ENCODE measurements at places on chromosomes 16 and 17.

DNA sequence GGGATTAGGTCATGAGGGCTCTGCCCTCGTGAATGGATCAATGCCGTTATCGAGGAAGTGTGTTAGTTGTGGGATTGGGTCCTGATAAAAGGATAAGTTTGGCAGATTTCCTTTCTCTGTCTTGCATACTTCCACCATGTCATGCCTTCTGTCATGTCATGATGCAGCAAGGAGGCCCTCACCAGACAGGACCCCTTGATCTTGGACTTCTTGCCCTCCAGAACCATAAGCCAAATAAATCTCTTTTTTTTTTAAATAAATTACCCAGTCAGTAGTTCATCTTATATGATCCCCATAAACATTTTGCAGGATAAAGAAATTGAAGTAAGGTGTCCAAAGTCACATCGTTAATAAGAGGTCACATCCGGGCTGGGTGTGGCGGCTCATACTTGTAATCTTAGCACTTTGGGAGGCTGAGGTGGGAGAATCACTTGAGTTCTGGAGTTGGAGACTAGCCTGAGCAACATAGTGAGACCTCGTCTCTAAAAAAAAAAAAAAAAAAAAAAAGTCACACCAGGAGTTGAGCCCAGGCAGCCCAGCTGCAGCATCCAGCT, 25.2 kb downstream of the HEXIM2 start:
- H3K4me3 ChIP-seq = no peak overlapping the region
- no peak for DNase-seq
- no peaks in the 10 kb centered on the region for H3K4me1 ChIP-seq
- H3K27ac ChIP-seq = no peak overlapping the region

DNA sequence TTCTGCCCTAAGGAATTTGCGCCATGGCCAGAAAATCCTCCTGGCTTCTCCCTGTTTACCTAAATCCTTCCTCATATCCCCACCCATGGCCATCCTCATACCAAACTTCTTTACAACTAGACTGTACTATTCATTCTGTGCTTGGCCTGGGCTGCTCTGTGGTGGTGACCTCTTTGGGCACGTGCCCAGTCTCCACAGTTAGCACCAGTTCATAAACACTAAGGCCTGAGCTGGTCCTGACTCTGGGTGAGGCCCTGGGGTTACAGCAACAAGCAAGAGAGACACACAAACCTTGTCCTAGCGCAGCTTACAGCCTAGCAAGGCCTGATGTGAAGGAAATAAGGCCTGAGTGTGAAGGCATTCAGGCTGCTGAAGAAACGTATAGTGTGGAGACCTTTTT, 3.1 kb upstream of the ATXN7L3 start:
- H3K27me3 ChIP-seq = no peaks in the 10 kb centered on the region
- peaks cover 15% of the 10 kb centered on the region for H3K36me3 ChIP-seq
- no peak overlapping the region for H3K27ac ChIP-seq
- H3K4me3 ChIP-seq = no peak overlapping the region
- H3K4me1 ChIP-seq = peaks cover 16% of the 10 kb centered on the region
- no peak for DNase-seq

- H3K27ac ChIP-seq = peak overlapping the region; percentile 60
- peaks cover 13% of the 10 kb centered on the region for H3K4me1 ChIP-seq
- no peaks in the 10 kb centered on the region for H3K27me3 ChIP-seq
- H3K36me3 ChIP-seq = no peaks in the 10 kb centered on the region
- H3K4me3 ChIP-seq = peak overlapping the region; percentile 82
Observed at GRCh38 chr16:2428784-2429033, 538 bp upstream of the CCNF start.

DNA sequence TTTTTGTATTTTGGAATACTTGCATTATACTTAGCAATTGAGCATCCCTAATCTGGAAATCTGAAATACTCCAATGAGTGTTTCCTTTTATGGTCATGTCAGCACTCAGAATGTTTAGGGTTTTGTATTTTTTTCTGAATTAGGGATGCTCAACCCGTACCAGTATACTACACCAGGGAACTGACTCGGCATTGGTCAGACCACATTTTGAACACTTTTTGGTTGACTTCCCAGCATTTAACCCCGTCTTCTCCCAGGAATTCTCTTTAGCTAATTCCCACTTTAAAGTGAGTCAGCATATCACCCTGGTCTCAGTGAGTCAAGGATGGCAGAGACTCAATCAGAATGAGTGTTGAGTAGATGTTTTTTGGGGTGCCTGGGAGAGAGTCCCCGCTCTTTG, 177.9 kb downstream of the SPECC1 start:
- H3K4me3 ChIP-seq = no peak overlapping the region
- no peaks in the 10 kb centered on the region for H3K4me1 ChIP-seq
- H3K27me3 ChIP-seq = no peaks in the 10 kb centered on the region
- no peak for DNase-seq

DNA sequence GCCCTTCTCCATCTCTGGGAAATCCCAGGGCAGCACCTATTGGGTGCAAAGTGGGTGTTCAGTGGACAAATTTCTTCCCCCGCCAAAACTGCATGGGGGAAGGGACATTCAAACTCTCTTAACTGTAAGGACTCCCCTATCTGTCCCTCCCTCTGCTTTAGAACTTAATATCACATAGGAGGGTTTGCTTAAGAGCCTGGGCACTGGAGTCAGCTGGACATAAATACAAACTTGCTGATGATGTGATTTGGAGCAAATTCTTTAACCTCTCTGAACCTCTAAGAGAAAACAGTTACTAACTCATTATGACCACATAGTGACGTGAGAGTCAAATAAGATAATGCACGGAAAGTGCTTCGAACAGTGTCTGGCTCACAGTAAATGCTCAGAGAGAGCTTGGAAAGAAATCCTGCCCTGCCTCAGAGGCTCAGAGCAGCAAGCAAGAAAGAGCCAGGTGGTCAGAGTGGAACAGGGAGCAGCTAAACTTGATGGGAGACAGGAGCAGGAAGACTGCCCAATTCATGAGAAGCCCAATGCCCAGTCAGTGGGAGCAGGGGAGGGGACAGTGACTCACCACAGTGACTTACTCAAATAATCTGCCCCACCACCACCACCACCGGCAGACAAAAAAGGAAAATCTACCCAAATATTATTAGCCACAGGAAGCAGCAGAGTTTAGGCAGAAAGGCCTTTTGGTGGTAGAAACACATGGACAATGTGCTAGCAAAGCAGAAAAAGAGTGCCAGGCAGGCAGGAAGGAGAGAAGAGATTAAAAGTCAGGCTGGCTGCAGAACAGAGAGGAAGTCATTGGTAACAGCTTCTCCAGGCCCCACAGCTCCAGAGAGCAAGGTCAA, 23.9 kb upstream of the CCL1 start:
- no peaks in the 10 kb centered on the region for H3K36me3 ChIP-seq
- no peak overlapping the region for H3K27ac ChIP-seq
- H3K4me3 ChIP-seq = no peak overlapping the region
- DNase-seq = no peak
- H3K27me3 ChIP-seq = no peaks in the 10 kb centered on the region
- no peaks in the 10 kb centered on the region for H3K4me1 ChIP-seq

DNA sequence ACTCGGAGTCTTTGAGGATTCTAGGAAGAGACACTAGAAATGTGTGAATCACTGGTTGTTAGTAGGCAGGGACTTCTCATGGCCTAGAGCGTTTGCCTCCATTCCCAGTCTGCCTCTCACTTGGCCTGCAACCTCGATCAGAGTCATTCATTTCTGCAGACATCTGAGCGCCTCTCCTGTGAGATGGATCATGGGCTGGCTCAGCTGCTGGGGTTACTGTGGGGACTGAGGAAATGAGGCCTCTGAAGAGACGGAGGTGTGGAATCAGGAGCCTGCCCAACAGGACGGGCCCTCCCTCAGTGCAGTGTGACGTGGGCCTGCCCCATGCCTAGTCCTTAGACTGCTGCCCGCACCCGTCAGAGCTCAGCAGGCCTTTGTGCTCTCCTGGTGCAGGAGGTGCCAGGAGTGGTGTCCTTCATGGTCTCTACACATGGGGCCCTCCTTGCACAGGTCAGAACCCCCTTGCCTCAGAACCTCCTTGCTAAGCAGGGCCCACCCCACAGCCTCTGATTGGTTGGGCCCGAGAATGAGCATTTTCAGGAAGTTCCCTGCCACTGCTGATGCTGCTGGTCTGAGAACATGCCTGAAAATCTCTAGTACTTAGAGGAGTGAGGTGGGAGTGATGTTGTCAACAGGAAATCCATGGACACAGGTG, 99.4 kb downstream of the NPIPB11 start:
- H3K27me3 ChIP-seq = no peaks in the 10 kb centered on the region
- peak; percentile 32 for DNase-seq
- no peak overlapping the region for H3K4me3 ChIP-seq
- peaks cover 4% of the 10 kb centered on the region for H3K4me1 ChIP-seq

DNA sequence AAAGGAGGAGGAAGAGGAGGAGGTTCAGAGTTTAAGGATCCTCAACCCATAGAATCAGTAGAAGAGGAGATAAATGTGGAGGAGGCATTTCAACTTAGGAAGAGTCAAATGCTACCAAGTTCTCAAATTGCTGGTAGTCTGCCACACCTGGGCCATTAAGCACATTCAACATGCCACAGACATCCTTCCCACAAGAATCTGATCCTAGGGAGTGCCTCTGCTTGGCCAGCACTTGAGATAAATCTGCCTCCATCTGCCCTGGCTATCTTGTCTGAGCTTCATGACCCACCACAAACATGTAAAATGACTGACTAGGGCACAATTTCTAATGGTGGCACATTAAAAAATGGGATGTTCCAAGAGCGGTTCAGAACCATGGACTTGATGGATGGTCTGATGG, 37.3 kb upstream of the AXIN2 start:
- no peaks in the 10 kb centered on the region for H3K36me3 ChIP-seq
- H3K27ac ChIP-seq = no peak overlapping the region
- H3K4me1 ChIP-seq = peaks cover 10% of the 10 kb centered on the region
- H3K4me3 ChIP-seq = no peak overlapping the region
- DNase-seq = no peak
